ENCODE measurements at places on chromosomes 4 and X. TPM values are rescaled to one million over a fixed set of nuclear protein-coding genes. Genes with fewer than 3 reads are reported as not detected.

Gene RASSF6
- total RNA-seq, result not detected

Gene ELF4
- total RNA-seq, result 15.6 TPM

Gene ALAS2
- total RNA-seq, result not detected

Gene INTS12
- total RNA-seq, result 7.1 TPM

Gene L1CAM
- 7.4 TPM for total RNA-seq

DNA sequence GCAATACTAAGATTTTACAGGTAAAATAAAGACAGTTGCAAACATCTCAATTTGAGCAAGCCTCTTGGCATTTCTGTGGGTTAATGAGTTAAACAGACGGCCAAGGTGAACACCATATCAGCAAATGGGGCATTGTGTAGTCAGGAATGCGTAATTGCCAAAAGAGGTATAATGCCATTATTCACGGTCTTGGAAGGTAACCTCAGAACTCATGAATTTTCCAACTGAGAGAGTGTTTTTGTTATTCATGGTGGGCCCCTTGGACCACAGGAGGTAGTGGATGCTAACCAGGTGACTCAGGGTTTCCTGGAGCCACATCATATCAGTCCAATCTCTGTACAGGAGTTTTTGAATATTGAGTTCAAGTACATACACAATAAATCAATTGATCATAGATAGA is 368.0 kb upstream of the TECRL start:
- peak; percentile 3 for DNase-seq

DNA sequence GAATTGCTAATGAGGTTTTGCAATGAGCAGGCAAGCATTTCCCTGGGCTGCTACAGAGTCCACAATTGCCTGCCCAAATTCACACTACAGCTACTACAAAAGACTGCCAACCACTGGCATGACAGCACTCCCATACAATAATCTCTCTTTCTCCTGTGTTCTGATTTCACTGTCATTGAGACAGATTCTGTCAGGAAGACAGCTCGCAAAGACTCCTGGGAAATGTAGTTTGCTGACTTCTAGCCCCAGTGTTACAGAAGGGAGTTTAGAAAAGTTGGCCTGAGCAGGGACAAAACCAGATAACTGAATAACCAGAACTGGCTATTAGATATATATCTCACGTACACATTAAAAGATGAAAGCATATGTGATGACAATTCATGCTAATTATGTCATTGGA is 1231.3 kb upstream of the PRKX start:
- DNase-seq, result no peak

- DNase-seq, result no peak
Measured at GRCh38 chr4:86089781-86090323, 270.0 kb downstream of the MAPK10 start.

GRCh38 chr4:105179539-105180401 is 33.1 kb downstream of the TET2 start:
- no peak for DNase-seq

DNA sequence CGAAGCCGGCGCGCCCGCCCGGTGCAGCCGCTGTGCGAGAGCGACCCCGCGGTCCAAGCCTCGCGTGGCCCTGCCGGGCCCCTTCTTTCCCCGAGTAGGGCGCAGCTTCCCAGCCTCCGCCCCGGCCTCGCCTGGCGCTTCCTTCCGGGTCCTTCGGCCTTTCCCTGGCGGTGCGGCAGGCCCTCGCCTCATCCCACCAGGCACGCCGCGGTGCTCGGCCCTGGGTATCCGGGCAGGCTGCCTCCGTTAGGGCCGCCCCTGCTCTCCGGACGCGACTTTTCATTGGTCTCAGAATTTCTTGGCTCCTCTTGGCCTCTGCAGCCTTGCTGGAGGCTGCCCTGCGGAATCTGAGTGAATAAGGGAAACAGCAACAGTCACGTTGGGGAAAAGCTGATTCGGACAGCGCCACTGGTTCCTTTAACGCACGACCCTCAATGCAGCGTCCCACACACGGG is 429 bp downstream of the UVSSA start:
- peak; percentile 80 for DNase-seq

DNA sequence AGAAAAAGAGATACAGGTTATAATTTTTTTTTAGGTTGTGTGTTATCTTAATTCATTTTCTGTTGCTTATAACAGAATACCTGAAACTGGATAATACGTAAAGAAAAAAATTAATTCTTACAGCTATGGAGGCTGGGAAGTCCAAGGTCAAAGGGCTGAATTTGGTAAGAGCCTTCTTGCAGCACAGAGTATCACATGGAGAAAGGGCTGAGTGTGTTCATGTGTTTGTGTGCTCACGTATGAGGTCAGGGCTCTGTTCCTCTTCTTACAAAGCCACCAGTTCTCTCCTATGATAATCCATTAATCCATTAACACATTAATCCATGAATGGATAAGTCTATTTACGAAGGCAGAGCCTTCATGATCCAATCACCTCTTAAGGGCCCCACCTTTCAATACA is 8.6 kb upstream of the RAB28 start:
- DNase-seq, result no peak

- DNase-seq, result peak; percentile 23
Measured at GRCh38 chrX:129823115-129823514, 20.6 kb downstream of the ZDHHC9 start.

GRCh38 chr4:111855308-111855707 is 289.9 kb upstream of the FAM241A start:
- no peak for DNase-seq

DNA sequence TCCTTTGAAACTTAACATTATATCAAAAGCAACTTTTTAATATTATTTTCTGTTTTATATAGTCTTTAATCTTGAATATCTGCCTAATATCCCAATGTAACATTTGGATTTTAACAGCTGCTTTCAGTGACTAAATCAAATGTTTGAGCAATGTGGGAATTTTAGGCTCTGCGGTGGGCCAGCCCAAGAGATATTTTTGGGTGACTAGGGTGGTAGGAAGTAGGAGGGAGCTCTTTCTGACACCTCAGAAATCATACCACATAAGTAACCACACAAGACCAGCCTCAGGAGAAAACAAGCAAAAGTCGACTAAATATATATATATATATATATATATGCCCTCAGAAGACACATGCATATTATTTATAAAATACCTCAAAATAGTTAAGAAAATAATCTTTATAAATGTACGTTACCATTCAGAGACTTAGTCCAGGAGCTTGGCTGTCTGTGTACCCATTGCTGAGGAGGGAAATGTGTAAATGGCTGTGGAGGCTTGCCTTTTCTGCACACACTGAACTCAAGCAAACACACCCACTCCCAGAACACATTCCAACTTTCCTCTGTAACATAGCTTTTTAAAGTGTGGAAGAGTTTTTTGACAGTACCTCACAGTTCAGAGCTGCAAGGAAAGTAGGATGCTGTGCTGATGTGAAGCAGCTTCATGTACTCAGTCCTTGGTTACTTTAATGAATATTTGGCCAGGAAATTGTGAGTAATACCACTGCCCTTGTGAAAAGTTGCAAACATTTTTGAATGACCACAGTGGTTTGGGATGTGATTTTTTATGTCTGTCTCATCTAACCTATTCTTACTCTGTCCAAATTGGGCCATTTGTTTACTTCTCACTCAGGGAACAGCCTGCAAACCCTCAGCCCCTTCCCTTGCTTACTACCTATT is at the start of gene RTL3:
Gene RTL3 (minus strand): TSS at position 484 of the 900 bp plus-strand sequence. CDS start 908 bp downstream, outside the sequence.
- no peak for DNase-seq

GRCh38 chrX:8377041-8377440 is 87.6 kb upstream of the VCX3B start:
- DNase-seq, result no peak

DNA sequence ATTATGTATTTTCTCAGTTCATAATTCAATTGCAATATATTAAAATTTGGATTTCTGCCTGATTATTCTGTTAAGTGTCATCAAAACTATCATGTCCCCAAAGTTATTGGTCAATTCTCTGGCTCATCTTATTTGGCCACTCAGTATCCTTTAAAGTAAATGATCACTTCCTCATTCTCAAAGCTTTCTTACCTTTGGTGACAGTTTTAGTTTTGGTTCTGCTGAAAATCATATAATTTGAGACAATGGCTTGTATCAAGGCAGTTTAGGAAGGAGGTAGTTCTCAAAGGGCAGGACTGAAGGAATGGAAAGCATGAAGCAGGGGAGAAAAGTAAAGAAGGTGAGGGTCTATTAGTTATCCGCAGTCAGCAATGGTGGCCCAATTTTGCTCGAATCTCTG is 1832.1 kb downstream of the ARAP2 start:
- DNase-seq, result no peak

DNA sequence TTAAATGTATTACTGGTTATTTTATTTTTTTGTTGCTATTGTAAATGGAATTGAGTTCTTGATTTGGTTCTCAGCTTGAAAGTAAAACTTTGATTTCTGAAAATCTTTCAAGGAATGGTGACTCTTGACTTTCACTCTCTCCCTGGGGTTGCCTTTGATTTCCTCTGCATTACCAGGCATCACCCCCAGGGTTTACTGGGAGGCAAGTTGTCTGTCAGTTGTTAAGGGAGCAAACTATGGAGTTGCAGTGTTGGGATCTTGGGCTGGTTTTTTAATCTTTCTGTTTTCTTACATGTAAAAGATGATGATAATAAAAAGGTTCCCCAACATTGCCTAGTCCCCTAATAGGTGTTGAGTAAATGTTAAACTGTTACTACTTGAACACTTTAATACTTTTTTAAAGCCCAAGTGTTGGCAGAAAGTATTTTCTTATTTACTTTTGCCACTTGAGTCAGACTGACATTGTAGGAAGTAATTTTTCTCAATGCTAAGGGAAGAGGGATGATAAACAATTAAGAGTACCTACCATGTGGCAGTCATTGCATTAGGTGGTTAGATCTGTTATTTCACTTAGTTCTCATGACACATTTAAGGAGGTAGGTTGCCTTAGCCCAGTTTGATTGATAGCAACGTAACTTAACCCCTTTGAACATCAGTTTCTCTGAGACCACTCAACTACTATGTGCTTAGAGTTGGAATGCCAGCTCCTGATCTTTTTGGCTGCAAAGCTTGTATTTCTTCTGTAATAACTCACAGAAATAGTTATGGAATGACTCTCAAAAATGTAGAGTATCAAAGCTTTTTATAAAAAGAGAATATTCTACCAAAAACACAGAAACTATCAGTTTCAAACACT is 67.1 kb downstream of the DCLK2 start:
- no peak for DNase-seq

- no peak for DNase-seq
Measured at GRCh38 chrX:109629310-109629709, 4.3 kb upstream of the KCNE5 start.

DNA sequence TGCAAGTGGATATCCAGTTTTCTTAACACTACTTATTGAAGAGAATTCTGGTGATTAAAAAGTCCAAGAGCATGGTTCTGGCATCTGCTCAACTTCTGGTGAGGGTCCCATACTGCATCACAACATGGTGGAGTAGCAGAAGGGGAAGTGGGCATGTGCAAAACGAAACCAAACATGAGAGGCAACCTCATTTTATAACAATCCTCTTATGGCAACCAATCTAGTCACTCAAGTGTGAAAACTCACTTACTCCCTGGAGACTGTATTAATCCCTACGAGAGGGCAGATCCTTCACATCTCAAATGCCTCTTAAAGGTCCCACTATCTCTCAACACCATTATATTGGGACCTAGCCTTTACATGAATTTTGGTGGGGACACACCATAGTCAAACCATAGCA is 55.4 kb upstream of the TRO start:
- no peak for DNase-seq

GRCh38 chrX:17160975-17161374 is 214.0 kb upstream of the NHS start:
- DNase-seq, result no peak

DNA sequence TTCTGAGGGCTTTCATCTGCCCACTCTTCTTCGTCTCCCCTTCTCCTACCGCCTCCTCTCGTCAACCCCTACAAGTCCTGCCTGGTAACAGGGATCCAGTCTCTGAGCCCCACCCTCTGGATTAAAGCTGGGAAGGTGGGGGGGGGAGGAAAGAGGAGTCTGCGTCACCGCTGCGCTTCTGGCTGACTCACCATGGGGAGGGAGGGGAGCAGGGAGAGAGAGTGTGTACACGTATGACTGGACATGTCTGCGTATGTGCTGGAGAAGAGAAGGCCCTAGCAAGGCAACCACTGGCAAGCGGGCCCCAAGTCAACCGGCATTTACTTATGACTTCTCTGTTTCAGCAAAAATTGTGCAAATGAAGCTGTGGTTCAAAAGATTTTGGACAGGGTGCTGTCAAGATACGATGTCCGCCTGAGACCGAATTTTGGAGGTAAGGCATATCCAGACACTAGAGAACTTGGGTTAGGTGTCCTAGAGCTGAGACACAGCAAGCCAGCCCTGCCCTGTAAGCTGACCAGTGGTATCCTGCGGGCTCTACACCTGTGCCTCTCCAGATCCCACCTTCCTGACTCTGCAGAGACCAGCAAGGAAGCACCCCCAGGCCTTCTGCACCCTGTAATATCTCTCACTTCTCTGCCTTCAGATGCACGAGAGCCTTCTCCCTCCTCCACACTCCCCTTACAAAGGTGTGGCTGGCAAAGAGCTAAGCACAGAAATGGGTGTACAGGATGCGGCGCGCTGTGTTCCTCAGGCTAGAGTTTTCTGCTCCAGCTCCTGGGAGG is 2.5 kb downstream of the GABRQ start:
- peak; percentile 65 for DNase-seq

DNA sequence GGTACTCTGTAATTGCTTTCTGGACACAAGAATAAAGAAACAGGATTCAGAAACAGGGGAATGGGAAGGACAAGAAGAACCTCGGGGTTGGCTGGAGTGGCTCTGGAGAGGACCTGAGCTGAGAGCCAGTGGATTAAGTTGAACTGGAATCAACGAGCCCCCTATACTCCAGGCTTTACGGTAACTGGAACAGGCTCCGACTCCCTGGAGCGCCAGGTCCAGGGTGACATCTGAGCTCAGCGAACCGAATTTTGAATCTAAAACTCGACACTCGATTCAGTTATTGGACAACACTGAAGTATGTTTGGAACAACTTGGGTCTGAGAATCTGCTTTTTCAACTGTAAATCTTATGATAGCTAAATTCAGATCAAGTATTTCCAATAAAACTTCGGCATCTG is 23.9 kb downstream of the HMX1 start:
- DNase-seq, result no peak

GRCh38 chrX:118730500-118731247 is 3.3 kb downstream of the IL13RA1 start:
- peak; percentile 23 for DNase-seq

DNA sequence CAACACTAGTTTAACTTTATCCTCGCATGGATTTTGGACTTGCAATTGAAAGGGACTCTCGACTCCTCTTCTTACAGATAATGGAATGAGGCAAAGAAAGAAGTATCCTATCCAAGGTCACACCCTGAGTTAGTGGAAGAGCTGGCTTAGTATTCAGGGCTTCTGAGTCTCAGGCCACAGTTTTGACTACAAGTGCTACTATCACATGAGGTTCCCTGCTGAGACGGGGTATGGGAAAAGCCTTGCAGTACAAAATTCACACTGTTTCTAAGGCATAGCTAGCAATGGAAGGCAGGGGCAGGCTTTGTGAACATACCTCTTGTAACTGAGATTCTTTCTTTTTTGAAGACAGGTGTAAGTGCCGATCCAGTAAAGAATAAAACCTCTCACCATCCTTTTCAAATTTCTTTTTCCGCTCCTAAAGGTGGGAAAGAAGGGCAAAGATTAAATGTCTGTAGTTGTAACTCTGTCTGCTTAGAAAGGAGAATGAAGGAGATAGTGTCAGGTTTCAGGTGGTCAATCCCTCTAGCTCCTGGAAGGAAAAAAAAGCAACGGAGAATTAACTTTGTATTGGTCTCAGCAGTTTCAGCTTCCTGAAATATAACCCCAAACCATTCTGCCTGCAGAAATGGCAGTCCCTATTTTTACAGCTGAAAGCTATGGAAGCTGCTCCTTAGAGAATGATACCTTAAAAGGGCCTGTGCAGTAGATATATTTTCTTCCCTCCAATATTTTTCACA is 199.0 kb downstream of the OPHN1 start:
- no peak for DNase-seq

Data from Daoy (cell line).